Neural crest cell (in vitro differentiated cells): ENCODE measurements at places on chromosomes 5 and 9.

DNA sequence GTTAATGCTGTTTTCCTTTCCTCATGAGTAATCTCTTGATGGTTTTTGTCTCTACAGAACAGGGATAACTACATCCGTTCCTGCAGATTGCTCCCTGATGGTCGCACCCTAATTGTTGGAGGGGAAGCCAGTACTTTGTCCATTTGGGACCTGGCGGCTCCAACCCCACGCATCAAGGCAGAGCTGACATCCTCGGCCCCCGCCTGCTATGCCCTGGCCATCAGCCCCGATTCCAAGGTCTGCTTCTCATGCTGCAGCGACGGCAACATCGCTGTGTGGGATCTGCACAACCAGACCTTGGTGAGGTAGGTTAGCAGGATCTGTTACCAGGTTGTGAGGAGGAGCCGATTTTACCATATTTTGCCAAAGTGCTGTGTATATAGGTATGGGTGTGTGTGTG is 148.2 kb downstream of the TLE4 start:
- DNase-seq = no peak

- no peak for DNase-seq
These were observed 413 bp upstream of the AUH start for GRCh38 chr9:91362051-91362611.

- no peak for DNase-seq
These were observed 20.0 kb upstream of the RGMB start for GRCh38 chr5:98753507-98753906.

DNA sequence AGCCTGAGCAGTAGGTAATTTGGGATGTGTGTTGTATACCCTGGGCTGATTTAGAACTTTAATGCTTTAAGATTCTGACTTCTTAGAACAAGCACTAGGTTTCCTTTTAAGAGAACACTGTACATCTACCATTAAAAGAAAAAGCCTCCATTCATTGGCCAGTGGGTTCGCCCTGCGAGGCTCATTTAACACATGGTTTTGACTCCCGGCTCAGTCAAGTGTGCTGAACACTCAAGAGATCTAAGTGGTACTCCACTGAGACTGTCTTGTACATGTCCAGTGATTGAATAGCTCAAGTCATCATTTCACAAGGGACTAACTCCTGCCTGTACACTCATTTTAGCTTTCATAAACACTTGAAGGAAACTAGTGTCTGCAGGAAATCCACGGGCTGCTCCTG is 3.9 kb downstream of the FUBP3 start:
- no peak for DNase-seq

DNA sequence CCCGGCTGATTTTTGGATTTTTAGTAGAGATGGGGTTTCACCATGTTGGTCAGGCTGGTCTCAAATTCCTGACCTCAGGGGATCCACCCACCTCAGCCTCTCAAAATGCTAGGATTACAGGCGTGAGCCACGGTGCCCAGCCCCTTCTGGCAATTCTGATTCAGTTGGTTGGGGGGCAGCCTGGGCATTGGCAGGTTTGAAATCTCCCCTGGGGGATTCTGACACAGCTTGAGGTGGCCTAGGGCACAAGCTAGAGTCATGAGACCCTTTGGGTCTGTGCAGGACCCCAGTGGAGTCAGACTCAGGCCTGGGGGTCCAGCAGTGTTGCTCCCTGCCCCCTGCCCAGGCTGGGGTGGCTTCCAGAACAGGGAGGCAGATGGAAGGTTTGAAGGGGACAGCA is 239.8 kb downstream of the PBX3 start:
- DNase-seq = no peak

DNA sequence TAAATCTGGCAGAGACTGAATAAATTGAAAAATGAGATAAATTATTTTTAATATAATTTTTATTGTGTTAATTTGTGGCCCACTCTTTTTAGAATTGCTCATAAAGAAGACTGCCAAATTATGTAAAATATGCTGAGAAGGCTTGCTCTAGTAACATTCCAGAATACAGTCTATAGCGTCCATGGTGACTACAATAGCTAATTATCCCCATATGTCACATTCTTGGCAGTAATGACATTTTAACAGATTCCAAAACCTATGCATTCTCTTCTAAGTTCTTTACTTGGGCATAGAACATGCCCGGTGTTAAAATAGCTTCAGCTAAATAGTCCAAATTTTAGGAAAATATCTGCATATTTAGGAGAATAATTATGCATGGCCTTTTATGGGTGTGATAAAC is 697.0 kb upstream of the SEMA6A start:
- DNase-seq = no peak

DNA sequence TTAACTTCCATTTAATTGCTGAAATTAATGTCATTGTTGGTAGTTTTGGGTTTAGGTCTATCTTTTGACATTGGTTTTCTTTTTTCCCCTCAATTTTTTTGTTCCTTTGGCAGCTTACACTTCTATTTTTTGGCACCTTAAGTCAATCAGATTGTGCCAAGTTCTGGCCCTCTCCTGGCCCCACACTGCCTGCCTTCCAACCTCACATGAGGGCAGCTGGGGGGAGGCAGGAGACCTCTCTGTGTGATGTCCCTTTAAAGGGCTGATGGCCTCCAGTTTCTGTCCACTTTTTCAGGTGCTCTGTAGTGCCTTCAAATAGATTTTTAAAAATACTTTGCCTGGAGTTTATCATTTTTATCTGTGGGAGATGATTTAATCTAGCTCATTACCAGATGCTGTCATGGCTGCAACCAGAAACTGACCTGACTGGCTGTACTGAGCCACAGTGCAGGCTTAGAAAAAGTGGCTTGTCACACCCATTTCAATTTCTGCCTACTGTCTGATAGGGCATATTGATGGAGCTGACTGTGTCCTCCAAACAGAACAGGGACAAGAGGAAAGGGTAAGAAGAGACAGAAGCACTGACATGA is 196.6 kb downstream of the FANCC start:
- no peak for DNase-seq
